ENCODE measurements at places on chromosomes 11 and 22. TPM values are rescaled to one million over a fixed set of nuclear protein-coding genes. Genes with fewer than 3 reads are reported as not detected.

TRIM21 gene
- total RNA-seq, result 30.5 TPM

MPEG1 gene
- total RNA-seq, result not detected

KCNJ1 gene
- not detected for total RNA-seq

HPS4 gene
- total RNA-seq, result 23.4 TPM

MAJIN gene
- total RNA-seq, result not detected

TRIM49D1 gene
- not detected for total RNA-seq

PRODH gene
- total RNA-seq, result 0.06 TPM

ZNF280B gene
- total RNA-seq, result 1.7 TPM

OVOL1 gene
- total RNA-seq, result not detected

OR52N4 gene
- not detected for total RNA-seq

ESRRA gene
- total RNA-seq, result 74.5 TPM

SLC22A12 gene
- not detected for total RNA-seq

CAPRIN1 gene
- 282 TPM for total RNA-seq

IGSF9B gene
- total RNA-seq, result 0.64 TPM

TMEM86A gene
- 1.3 TPM for total RNA-seq

DRAP1 gene
- 355 TPM for total RNA-seq

CCDC179 gene
- total RNA-seq, result not detected

MYBPC3 gene
- not detected for total RNA-seq

SPDYC gene
- not detected for total RNA-seq

OR52E8 gene
- not detected for total RNA-seq

PTPN5 gene
- not detected for total RNA-seq

POU2AF3 gene
- total RNA-seq, result not detected

PATE2 gene
- total RNA-seq, result not detected

LRRC74B gene
- not detected for total RNA-seq

CYTH4 gene
- total RNA-seq, result 0.33 TPM

OR8G5 gene
- total RNA-seq, result not detected

NCAM1 gene
- 24.2 TPM for total RNA-seq

IL10RA gene
- total RNA-seq, result not detected

PNPLA5 gene
- not detected for total RNA-seq
